DMS79 (cell line): ENCODE measurements at places on chromosomes 2 and 18.

DNA sequence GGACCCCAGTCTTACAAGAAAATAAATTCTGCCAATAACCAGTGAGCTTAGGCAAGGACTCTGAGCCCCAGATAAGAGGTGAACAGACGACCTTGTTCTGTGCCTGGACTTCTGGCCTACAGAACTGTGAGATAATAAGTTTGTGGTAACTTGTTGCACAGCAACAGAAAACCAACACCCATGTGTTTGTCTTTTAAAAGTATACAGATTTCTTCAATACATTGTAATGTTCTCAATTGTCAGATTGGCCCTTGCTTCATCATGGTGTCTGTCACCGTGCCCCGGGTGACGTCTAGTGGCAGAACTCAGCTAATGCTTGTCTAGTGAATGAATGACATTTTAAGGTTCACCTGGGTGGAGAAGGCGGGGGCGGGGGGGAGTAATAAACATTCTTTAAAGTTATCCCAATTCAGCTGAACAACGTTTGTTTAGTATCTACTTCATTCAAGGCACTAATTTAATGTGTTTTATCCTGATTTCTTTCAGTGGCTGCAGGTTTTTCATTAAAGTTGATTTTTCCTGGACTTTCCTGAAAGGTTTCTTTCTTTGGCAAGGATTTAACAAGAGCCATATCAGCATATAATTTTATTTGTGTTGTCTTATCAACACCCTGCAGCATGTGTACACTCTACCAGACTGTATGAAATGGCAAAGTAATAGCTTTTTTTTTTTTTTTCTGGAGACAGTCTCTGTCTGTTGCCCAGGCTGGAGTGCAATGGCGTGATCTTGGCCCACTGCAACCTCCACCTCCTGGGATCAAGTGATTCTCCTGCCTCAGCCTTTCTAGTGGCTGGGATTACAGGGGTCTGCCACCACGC is 123.8 kb upstream of the DLX2 start:
- DNase-seq, result no peak

GRCh38 chr2:235495373-235496238 is 1.8 kb downstream of the AGAP1 start:
- peak; percentile 7 for DNase-seq

- DNase-seq, result no peak
These were observed 161.9 kb upstream of the SMAD7 start for GRCh38 chr18:49112664-49113063.

DNA sequence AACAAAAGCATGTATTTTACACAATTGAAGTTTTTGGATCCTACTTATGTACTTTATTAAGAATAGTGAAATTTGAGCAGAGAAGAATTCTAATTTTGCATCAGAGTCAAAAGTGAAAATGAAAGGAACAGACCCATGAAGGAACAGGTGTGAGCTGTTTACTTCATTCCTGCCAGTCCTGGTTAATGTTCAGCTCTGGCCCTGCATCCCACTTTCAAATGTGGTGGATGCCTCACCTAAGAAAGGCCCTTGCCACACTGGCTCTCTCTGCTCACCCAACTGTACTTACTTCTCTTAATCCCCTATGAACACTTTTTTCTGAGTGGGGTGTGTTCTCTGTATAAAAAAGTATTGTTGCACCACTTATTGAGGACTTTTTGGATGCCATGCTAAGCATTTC is 22.2 kb downstream of the FAM110C start:
- DNase-seq, result no peak

- no peak for DNase-seq
These were observed 109.2 kb downstream of the MREG start for GRCh38 chr2:215904101-215904500.

DNA sequence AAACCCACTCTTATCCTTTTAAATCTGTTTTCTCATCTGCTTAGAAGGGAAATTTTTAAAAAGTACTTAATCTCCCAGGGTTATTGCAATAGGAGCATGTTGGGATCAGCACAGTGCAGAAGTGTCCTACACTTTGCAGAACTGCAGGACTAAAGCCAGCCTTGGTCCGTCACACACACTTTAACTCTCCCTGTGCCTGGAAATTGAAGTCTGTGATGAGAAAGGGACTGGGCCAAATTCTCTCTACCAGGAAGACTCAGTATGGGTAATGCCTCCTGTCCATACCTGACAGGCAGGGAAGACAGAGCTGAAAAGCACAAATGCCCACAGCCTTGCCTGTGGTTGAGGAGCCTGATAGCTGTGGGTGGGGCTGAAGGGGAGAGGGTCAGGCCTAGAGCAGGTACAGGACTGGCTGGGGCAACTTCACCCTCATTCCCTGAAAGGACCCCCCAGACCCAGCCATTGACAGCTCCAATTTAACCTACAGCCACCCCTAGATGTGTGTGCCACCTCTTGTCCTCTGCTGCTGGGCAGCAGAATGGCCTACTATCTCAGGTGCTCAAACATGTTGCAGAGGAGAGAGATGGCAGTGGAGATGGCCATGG is 377.2 kb upstream of the KLHL29 start:
- no peak for DNase-seq

GRCh38 chr18:23824669-23825068 is 135.4 kb downstream of the LAMA3 start:
- no peak for DNase-seq

DNA sequence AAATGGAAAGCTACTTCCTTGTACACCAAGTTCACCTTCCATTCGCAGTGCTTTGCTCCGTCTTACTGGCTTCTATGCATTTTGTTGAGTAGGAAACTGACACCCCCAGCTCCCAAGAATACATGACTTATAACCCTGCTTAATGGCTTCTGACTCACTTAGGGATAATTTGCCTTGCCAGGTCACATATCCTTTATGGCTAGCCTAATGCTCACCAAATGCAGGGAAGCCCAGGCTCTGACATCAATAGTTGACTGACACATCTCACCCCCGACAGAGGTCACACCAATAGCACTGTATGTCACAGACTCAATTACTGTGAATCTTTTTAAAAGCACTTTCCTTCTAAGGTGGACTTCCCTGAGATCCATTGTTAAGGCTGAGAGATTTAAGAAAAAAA is 147.2 kb downstream of the DTNA start:
- DNase-seq, result no peak

DNA sequence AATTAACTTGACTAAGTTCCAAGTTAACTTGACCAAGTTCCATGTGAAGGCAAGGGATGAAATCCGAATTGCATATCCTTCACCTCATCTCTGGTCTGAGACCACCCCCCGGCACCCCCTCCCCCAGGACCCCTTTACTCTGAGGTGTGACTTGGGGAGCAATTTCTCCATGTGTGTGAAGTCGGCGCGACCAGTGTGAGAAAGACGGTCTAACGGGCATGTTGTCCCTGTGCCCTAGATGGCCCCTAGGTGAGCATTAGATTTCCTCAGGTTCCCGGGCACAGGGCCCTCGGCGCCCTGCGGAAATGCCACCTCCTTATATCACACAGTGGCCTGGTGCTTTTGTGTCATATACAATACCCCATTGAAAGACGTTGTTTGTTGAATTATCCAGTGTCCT is 137.1 kb downstream of the CTIF start:
- no peak for DNase-seq

- no peak for DNase-seq
These were observed 93.2 kb downstream of the LYPD6 start for GRCh38 chr2:149423630-149424029.

- DNase-seq, result no peak
These were observed 527.6 kb upstream of the MEX3C start for GRCh38 chr18:51724790-51725721.

DNA sequence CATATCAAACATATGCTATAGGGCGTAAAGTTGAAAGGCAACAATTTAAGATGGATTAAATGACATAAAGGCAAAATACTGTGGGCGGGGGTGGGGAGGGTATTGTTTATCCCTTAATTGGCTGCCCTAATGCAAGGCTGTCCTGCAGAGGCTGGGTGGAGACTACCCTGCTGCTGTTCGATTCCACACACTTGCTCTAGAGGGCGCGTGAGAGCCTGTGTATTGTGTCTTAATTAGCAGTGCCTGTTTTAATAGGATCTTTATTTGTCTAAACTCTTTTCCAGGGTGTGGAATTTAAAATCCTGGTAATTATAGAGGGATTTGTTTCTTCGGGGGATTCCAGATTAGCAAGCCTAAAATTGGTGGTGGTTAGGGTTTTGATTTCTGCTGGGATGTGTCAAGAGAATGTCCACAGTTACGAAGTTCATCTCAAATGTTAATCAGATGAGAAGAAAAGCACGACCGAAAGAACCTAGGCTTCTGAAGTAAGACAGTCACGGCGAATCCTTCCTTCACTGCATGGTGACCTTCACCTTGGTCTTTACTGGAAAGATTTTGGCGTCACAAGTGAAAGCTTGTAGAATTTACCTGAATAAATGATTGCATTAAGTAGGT is 103.5 kb upstream of the MAP3K20 start:
- no peak for DNase-seq

DNA sequence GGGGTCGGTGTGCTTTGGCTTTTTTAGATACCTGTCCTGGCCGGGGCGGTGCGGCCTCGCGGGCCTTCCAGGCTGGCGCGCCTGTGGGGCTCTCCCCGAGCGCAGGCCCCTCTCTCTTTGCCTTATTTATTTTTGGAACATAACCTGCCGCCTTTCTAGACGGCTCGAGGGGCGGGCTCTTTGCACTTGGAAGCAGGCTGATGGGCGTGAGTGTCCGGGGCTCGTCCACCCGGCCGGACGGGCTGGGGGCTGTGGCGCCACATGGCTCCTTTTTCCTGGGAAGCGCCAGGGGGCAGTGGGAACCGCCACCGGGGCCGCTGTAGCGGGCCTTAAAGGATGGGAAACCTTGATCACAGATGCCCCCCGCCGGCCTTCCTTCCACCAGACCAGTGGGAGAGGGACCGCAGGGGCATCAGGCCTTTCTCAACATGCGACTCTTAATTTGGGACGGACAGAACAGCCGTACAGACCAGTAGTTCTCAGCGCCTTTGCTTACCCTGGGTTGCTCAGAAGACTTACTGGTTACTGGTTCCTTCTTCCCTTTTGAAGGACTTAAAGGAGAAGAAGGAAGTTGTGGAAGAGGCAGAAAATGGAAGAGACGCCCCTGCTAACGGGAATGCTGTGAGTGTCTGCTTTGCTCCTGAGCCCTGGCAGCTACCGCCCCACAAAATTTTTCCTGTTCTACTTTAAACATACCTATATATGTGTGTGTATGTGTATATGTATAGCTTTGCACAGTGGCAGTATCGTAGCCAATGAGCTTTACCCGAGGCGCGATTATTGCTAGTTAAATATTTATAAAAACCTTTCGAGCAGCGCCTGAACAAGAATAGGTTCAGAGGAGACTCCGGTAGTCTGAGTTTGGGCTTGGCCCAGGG is 2.7 kb downstream of the PTMA start:
- DNase-seq, result no peak

GRCh38 chr2:95698146-95698545 is 106.3 kb downstream of the TRIM43 start:
- DNase-seq, result no peak

DNA sequence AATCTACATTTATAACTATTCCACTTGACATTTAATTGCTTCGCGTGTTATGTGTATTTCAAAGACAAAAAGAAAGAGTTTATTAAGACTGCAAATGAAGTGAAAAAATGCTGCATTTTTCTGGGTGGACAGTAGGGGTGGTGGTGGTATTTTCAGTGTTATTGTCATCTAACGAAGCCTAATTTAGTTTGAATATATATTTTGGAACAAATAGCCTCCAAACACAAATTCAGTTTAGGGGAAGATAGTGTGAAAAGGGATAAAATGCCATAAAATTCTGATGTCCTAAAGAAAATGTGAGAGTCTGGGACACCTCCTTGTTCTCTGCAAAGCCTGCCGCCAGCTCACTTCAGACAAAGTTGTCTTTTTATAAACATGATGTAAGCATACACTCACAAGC is 425.1 kb downstream of the NRXN1 start:
- DNase-seq, result no peak

GRCh38 chr2:219207134-219207883 is 727 bp downstream of the ZFAND2B start:
- DNase-seq, result no peak

- no peak for DNase-seq
These were observed 154.4 kb downstream of the MYO1B start for GRCh38 chr2:191399601-191400000.

DNA sequence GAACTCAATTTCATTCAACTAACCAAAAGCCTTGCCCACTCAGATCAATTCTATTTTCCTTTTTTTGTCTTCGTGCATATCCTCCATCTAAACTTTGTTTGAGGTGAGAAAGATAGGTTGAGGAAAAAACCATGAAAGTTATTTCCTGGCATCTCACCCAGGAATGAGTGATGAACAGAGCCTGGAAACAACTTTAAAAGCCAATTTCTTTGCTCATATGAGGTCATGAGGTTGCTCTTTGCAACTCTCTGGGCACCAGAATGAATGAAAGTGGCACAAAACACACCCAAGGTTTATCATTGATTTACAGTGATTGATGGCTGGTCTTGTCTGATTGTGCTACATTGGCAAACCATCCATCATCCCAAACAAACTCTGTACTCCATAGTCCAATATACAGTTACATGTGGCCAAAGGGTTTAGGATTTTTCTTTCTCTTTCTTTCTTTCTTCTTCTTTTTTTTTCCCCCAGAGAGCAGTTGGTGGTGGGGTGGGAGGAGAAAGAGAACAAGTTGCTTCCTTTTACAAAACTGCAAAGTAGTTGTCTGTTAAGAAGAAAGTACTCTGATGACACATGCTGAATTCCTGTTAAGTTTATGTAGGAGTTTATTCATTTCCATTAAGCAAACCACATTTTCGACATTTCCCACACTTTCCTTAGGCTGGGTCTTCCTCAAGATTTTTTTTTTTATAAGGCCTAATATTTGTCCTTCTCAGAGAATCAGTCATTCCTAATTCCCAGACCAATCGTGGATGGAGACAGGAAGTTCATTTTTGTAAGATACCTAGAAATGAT is 575.9 kb upstream of the ZEB2 start:
- DNase-seq, result no peak

DNA sequence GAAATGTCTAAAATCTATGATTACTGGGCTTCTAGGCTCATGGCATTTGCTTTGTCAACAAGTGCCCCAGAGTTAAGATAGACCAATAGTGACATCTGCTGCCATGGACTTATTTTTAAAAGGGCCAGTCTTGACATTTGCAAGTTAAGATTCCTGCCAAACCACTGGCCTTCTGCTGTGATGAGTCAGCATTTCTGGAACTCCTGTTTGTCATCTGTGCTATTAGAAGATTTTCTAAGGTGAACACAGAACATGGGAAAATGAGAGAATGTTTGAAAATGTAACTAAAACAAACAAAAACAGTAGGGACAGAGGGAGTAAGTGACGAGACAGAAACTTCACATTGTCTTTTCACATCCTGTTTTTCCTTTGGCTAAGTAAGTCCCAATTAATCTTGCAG is 93.7 kb upstream of the WDR75 start:
- DNase-seq, result no peak

DNA sequence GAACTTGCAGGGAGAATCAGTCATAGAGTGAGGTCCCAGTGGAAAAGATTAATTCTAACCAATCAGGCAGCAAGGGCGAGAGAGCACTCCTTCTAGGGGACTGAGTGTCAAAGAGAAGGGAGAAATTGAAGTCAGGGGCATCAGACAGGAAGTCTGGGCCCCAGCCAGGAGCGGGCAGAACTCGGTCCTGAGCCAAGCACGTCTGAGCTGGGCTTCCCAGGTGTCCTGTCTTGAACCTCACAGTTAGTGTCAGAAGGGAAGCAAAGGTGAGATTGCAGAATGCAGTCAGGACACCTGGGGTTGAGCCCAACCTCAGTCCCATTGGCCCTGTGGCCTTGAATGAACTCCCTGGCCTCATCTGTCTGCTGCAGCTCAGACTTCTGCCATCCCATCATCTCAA is 220.9 kb downstream of the SMAD2 start:
- no peak for DNase-seq

GRCh38 chr2:124026503-124026902 is 1.4 kb downstream of the CNTNAP5 start:
- no peak for DNase-seq
